ENCODE measurements at places on chromosomes 3 and 15. TPM values are rescaled to one million over a fixed set of nuclear protein-coding genes. Genes with fewer than 3 reads are reported as not detected.

DNA sequence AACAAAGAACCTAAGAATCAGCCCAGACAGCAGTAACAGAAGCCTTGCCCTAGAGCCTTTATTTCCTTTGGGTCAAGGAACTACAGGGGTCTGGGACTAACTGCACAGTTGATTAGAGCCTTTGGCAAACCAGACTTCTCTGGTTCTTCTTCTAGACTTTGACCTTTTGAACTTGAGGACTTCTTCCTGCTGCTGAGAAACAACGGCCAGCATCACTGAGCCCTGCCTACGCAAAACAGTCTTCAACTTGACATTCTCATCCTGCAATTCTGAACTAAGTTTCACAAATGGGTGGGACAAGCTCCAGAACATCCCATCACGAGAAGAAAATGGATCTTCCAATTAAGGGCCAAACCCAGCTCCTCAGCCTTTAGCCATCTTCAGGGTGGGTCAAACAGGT is 31.4 kb downstream of the CMTM6 start:
- no peak for DNase-seq

DNA sequence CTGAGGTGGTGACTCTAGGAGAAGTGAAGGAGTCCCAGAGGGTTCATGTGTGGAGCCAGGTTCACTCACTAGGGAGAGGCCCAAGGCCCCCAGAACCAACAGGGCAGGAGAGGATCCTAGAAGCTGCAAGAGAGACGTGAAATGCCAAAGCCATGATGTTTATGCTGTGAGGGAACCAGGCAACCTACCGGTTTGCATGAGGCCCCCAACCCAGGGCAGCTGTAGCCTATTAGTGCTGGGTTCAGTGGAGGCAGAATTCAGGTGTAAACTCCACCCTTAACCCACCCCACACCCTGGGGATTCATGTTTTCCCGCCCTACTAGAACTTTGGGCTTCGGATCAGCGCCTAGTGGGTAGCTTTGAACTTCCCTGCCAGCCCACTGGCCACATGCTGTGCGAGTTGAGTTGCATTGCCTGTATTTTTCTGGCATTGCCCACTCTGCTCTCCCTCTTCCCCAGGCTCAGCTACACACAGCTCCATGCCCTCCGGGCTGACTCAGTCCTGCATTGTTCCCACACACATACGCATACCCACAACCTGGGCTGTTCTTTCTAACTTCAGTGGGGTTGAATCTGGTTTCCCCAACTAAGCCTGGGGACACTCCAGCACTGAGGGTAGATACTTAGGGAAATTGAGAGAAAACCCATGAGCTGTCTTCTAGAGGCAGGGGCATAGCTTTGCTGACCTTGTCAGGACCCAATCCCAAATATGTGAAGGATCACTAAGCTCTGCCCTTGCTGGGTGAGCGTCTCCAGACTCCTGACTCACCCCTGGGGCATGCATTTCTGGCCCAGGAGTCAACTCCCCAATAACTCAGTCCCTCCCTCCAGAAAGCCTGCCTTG is 2.0 kb upstream of the ZBTB47 start:
- peak; percentile 65 for DNase-seq

DNA sequence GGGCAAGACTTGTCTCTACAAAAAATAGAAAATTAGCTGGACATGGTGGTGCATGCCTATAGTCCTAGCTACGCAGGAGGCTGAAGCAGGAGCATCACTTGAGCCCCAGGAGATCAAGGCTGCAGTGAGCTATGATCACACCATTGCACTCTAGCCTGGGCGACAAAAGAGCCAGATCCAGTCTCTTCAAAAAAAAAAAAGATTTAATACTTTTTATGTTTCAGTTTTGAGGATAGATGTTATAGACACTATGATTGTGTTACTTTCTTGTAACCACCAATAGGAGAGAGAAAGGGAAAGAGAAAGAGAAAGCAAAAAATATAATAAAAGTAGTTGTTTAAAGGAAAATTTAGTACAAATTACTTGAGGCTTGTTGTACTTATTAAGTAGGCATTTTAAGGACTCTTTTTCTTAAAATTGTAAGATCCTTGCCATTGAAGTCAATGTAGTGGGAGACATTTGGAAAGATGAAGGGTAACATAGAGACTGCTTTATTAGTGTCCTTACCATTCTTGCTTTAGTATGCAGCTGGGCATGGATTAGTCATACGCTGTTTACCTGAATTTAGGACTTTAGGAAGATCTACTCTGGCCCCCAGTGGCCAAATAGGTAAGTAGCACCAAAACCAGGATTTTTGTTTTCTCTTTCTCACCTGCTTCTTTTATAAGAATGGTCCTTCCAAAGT is 35.1 kb upstream of the ZDHHC23 start:
- DNase-seq, result peak; percentile 50

GRCh38 chr15:50939911-50940310 is 31.4 kb downstream of the AP4E1 start:
- peak; percentile 41 for DNase-seq

Gene LYZL4
- not detected for total RNA-seq

Gene CILP
- 1.1 TPM for total RNA-seq
